C1 segment of cervical spinal cord (tissue), 14 donors: ENCODE measurements at places on chromosomes 3 and 15.
A peak's percentile ranks its signal among the peaks of the same experiment; 100 is the strongest.

- no peak for DNase-seq
These were observed 927 bp downstream of the SMAD6 start for GRCh38 chr15:66702787-66703539.

DNA sequence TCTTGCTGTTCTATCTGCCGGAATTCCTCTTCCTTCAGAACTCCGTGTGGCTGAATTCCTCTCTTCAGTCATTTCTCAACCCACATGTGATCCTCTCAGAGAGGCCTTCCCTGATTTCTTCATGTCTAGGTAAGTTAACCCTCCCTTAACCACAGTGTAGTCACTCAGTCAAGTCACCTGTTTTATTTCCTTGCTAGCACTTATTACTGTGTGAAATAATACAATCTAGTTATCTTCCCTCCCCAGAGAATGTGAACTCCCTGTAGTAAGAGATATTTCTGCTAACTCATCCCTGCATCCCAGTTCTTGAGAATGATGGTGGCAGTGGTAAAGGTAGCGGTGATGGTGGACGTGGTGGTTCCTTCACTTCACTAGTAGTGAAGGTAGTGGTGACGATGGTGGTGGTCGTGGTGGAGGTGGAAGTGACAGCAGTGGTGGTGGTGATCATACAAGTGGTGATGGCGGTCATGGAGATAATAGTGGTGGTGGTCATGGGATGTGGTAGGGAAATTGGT lies 33.3 kb downstream of the COL6A5 start:
- no peak for DNase-seq

GRCh38 chr3:143267989-143268388 lies 148.4 kb downstream of the CHST2 start:
- DNase-seq = no peak

- DNase-seq = no peak
These were observed 197.6 kb upstream of the ZPLD1 start for GRCh38 chr3:102237181-102237580.

- no peak for DNase-seq
These were observed 1.0 kb downstream of the C3orf80 start for GRCh38 chr3:160226026-160226907.

- no peak for DNase-seq
These were observed 17.8 kb downstream of the USP3 start for GRCh38 chr15:63522225-63522578.

DNA sequence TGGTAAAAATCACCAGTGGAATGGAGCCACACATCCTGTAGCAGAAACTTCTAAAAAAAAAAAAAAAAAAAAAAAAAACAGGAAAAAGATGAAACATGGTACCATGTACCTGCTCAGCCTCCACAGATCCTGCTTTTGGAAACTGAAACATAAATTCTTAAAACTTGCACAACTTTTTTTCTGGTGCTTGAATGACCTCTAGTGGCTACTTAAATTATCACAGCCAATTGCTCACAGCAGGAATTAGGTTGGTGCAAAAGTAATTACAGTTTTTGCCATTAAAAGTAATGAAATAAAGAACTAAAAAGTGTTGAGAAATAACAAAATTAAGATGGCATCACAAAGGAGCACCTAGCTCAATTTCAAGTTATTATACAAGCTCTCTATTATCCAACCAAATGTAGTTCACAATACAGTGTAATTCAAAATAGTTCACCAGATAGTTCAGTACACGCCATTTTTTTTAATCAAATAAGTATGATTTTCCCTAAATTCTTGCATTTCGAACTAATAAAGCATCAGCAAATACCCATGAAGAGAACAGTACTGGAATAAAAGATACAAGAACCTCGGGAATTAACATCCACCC lies 80.6 kb downstream of the ULK4 start:
- DNase-seq = no peak

DNA sequence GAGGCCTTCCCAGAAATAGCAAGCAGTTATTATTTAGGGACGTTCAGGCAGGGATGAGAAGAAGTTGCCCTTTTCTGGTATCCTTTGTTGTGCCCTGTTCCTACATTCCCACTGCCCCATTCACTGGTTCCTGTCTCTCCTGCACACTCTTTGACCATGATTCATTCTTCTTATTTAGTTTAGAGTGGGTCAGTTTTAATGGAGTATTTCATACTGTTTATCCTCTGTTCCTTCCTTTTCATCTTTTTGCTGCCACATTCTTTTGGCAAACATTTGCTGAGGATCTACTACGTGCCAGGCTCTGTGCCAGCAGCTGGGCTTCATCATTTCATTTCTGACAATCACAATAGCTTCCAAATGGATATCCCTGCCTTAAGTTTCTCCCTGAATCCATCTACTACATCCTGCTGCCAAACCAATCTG lies 11.8 kb upstream of the EID1 start:
- DNase-seq = no peak

DNA sequence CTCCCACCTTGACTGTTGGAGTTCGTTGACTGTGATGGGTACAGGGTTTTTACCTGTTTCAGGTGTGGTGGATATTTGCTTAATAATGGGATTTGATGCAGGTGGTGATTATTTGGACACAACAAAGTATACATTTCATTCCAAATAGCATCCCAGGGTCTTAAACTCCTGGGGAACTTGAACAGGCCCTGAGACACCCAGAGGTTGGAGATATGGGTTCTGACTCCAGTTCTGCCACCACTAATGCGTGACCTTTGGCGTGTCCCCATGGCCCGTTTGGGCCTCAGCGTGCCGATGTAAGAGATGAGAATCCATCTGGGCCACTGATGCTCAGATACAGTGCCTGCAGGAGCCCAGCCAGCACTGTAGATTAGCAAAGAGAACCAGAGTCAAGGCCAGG lies 264.5 kb downstream of the EPHB1 start:
- DNase-seq = no peak

DNA sequence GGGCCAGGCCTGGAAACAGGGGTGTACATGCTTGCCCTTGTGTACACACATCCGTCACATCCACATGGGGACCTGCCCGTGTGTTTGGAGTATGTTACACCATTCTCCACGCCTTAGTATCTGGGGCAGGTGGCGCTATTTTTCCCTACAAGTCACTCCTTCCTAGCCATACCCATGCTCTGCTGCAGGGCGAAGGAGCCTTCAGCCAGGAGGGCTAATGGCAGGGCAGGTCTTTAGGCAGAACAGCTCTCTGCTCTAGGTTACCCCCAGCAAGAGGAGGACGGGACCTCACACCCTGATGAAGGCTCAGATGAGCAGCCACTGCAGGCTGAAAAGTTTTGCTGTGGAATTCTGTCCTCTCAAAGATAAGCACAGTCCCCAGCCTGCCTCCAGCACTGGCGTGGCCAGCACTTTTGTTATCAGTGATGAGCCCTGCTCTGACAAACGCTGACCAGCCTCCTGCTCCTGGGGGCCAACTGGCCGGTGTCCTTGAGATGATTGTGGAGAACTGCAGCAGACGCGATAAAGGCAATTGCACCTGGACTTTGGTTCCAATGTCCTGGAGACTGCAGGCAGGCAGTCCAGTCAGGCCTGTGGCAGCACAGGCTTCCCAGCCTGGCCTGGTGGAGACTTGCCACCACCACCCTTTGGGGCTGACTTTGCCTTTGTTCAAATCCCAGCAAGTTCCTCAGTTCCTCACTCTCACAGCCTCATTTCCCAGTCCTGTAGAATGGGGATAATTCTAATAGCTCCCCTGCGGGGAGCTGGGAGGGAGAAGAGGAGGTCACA lies 19.8 kb upstream of the PIGZ start:
- DNase-seq = no peak

- DNase-seq = no peak
These were observed 260.7 kb downstream of the NSUN3 start for GRCh38 chr3:94323596-94323995.

- DNase-seq = no peak
These were observed 8.9 kb downstream of the TPM1 start for GRCh38 chr15:63051156-63052066.

DNA sequence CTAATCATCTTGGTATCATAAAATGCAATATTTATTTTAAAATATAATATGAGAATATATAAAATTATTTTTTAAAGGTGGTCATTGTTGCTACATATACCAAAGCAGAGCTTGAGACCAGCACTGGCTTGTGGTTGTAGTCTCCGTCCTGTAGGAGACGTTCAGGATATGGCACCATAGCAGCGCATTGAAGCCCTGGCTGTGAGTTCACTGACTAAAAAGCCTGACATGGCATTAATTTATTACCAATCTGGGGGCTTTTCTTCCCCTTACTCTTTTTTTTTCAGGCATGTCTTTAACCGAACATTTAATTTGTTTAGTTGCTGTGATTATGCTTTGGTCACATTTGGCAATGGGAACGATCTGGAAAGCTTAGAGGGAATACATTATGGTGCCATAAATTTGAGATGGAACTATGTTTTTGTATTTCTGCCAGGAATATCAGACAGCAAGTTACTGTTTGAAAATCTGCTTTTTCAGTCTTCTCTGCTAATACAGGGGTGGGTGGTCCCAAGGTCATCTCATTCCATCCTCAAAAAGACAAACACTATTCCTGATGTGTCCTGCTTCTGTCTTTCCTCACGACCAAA lies 108.5 kb downstream of the ZIC4 start:
- no peak for DNase-seq

DNA sequence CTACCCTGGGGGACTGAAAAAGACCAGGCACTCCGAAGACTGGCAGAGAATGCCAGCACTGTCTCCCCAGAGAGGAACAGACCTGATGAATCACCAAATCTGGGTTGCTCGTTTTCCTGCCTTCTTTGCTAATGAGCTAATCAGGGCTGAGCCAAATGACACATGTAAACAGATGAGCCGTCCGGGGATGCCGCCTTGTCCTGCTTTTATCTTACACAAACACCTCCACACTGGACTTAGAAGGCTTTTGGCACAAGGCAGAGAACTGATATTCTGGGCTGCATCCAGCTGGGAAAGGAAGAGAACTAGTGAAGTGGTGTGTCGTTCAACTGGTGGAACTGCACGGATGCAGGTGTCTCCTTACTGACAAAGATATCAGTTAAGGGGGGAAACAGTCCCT lies 88.1 kb downstream of the MECOM start:
- no peak for DNase-seq

DNA sequence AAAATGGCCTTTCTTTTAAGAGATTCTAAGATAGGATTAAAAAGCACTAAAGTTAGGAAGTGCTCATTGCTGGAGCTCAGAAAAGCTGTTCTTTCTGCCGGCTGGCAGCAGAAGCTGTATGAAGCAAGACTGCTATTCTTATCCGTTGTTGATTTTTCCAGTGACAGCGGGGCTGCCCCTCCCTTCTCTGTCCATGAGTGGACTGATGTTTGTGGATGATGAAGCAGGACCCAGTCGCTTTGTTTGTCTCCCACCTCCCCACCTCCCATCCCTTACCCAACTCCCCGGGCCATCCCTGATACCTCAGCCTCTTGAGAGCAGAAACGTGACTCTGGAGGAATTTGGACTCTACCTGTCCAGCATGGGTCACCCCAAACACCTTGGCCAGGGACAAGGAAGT lies 10.3 kb upstream of the MUSTN1 start:
- DNase-seq = no peak

DNA sequence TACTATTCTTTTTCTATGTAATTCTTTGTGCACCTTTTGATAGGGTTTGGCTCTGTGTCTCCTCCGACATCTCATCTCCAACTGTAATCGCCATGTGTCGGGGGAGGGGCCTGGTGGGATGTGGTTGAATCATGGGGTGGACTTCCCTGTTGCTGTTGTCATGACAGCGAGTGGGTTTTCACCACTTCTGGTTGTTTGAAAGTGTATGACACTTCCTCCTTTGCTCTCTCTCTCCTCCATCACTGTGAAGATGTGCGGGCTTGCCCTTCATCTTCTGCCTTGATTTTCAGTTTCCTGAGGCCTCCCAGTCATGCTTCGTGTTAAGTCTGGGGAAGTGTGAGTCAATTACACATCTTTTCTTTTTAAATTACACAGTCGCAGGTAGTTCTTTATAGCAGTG lies 225.8 kb upstream of the DPPA4 start:
- DNase-seq = no peak

DNA sequence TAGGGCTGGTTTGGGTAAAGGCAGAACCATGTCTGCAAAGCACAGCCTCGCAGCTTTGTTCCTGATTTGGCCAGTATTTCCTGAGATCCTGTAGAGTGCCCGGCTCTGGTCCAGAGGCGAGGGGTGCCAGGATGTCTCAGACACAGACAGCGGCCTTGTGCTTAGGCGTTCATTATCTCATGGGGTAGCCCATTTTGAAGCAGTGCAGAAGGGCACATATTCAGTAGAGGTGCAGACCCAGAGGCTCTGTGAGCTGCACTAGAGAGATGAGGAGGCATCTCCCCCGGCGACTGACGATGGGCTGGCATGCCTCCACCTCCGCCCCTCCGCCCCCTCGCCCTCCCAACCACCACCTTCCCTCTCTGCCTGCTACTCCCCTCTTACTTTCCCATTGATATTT lies 170.3 kb downstream of the CHDH start:
- no peak for DNase-seq

- DNase-seq = no peak
These were observed 60.5 kb upstream of the ACTC1 start for GRCh38 chr15:34855893-34856292.

GRCh38 chr3:8888301-8888915 lies 74.9 kb downstream of the RAD18 start:
- no peak for DNase-seq

GRCh38 chr3:25648107-25648535 lies 16.6 kb downstream of the TOP2B start:
- peak; percentile 39 for DNase-seq

DNA sequence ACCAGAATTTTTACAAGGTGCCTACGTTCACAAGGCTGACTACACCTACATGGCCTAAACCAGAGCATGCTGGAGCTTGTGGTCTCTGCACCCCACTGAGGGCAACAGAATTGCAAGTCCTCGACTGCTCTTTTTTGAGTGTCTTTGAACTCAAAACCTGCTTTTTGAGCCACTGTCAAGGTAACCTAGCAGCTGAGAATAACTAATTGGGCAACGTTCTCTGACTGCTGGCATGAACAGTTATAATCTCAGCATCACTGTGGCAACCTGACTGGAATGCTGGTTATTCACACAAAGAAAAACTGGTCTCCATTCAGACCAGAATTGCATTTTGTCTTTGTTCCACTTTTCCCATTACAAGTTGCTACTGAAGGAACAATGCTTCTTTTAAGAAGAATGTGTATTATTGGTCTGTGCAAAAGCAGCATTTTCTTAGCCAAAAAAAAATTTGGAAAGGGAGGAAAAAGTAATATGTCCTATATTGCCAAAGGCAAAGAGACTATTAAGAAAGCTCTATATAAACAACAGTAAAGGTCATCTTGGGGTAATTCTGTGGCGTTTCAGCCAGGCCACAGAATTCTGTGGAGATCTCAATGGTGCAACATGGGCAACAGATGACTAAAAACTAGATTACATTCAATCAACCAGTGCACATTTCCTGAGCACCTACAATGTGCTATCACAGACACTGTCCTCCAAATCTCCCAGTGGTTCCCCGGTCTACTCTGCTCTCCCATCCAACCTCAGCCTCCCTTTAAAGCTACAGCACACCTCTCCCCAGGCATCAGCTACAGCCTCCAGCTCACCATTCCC lies 76.8 kb downstream of the TNIK start:
- no peak for DNase-seq

GRCh38 chr3:58754074-58754473 lies 87.5 kb upstream of the FAM3D start:
- DNase-seq = no peak
